Right ventricle myocardium inferior (tissue), 1 donor: ENCODE measurements at places on chromosomes 13 and 19. TPM values are rescaled to one million over a fixed set of nuclear protein-coding genes. Genes with fewer than 3 reads are reported as not detected.

- DNase-seq, result no peak
Observed at GRCh38 chr19:12891553-12892021, 627 bp downstream of the GCDH start.

GRCh38 chr13:95154413-95154886, 146.8 kb downstream of the ABCC4 start:
- no peak for DNase-seq

DNA sequence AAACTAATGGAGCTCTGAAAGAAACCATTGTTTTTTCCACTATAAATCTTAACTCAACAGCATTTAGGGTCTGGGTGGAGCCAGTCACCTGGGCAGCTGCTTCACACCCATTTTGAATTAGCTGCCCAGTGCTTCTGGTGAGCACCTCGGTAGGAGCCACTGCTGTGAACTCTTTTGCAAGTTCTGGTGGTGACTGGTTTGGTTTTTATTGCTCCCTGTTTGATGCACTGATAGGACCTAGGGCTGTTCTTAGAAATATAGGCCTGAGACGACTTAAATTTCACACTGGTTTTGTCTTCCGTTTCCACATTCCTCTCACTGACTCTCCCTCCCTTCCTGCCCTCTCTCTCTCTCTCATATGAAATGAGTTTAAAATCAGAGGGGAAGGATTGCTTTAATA, 103.9 kb downstream of the GGACT start:
- no peak for DNase-seq

Gene SLC6A16
- total RNA-seq, result 0.92 TPM

DNA sequence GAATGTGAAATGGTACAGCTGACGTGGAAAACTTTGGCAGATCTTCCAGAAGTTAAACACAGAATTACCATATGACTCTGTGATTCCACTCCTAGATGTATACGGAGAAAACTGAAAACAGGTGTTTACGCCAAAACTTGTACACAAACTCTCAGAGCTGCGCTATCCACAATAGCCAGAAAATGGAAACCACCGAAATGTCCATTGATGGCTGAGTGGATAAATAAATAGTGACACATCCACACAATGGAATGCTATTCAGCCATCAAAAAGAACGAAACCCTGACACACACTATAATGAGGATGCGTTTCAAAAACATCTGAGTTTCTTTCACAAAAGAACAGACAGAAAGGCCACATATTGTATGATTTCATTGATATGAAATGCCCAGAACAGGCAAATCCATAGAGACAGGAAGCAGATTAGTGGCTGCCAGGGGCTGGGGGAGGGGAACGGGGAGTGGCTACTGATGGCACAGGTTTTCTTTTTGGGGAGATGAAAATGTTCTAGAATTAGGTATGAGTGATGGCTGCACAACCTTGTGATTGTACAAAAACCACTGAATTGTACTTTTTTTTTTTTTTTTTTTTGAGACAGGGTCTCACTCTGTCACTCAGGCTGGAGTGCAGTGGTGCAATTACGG, 33.0 kb downstream of the IL12RB1 start:
- no peak for DNase-seq

DNA sequence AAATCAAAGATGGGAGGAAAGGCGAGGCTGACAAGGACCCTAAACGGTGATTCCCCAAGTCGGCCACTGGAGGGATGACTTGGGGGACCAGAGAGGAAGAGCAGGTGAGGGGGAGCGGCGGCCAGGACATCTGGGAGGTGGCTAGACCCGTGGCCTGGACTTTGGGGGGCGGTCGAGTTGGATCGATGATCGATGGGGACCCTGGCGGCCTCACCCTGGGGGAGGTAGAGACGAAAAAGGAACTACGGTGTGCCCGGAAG, 7.7 kb upstream of the CIRBP start:
- no peak for DNase-seq
